ENCODE measurements at places on chromosomes 13 and 19.
A peak's percentile ranks its signal among the peaks of the same experiment; 100 is the strongest.

DNA sequence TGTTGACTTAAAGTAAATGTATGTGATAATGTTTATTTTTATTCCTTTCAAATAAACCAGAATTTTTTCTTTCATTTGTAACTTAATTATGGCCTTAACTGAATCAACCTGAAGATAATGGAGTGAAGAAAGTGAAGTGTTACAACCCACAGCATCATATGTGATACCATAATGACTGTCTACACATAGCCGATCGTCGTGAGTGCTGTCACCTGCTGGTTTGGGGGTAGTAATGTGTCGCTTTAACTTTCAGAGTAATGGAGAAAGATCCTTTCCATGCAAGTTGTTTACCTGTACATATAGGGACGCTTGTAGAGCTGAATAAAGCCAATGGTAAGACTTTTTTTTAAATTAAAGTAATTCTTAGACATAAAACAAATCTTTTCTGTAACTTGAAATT lies 9.9 kb downstream of the CDC16 start:
- no peak for DNase-seq

- no peak for DNase-seq
Observed at GRCh38 chr13:28641600-28641926, 17.4 kb upstream of the POMP start.

GRCh38 chr19:13034636-13035035 lies 39.4 kb downstream of the NFIX start:
- DNase-seq: no peak

DNA sequence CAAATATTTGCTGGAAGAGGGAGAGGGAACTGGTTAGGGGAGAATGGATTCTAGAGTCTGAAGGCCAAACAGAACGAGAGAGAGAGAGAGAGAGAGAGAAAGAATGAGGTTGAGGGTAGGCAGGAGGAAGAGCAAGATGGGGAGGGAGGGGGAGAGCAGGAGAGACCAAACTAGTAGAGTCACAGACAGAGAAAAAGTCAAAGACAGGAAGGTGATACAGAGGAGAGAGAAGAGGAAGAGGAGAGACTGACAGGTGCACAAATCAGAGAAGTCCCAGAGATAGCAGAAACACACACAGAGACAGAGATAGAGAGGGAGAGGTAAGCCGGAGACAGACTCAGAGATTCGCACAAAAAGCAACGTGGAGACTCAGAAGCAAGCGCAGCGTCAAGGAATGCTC lies 5.6 kb upstream of the CACNG6 start:
- no peak for DNase-seq

GRCh38 chr19:13841086-13841961 lies 35.6 kb upstream of the NANOS3 start:
- DNase-seq: no peak

GRCh38 chr13:46179491-46179908 lies 2.5 kb downstream of the LCP1 start:
- DNase-seq: peak; percentile 46

GRCh38 chr19:1975162-1975480 lies 34.1 kb downstream of the CSNK1G2 start:
- DNase-seq: no peak

DNA sequence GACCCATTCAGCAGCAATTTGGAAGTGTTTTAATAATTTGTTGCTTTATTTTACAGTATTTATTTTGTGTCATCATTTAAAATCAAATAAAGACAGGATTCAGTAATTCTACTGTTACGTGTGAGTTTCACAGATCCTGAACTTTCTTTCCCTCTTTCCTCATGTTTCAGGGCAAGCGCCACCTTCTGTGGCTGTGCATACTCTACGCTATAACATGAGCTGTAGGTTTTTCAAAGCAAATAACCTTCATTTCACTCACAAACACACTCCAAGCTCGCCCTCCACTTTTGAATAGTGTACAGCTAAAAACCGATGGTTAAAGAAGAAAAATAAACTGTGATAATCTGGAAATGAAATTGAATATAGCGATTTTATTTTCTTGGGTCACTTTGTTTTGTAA lies 753.3 kb downstream of the OLFM4 start:
- DNase-seq: no peak

DNA sequence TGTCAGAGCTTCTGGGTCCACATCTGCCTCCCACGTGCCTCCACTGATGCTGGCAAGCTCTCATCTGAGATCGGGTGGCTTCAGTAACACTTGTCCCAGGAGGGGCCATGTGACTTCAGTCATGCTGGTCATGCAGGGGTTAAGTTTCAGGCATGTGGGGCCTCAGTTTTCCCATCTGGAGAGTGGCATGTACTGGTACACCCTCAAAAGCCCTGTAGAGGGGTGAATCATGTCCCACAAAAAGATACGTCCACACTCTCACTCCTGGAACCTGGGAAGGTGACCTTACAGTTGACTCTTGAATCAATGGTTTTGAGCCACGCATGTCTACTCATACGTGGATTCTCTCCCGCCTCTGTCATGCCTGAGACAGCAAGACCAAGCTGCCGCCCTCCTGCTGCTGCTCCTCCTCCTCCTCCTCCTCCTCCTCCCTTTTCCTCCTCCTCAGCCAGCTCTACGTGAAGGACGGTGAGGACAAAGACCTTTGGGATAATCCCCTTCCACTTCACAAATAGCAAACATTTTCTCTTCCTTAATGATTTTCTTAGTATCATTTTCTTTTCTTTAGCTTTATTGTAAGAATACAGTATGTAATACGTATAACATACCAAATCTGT lies 53.7 kb downstream of the COMP start:
- DNase-seq: no peak

- DNase-seq: no peak
Observed at GRCh38 chr19:23071147-23071511, 45.7 kb upstream of the ZNF730 start.

DNA sequence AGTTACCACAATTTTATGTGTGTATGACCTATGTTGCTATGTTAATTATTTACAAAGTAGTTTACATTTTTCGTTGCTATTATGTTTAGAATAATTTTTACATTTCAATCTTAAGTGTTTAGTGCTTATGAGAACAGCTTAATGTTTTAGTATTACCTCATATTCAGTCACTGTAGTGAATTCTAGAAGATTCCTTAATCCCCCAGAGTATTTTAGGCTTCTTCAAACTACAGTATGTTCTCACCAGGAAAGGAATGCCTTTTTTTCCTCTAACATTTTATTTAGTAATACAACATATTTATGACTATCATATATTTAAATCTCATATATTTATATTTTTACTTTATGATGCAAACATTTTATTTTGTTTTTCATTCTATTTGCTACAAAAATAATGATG lies 612.1 kb upstream of the KLHL1 start:
- no peak for DNase-seq

GRCh38 chr13:102452836-102453235 lies 51.0 kb upstream of the FGF14 start:
- DNase-seq: no peak

GRCh38 chr13:44174769-44175425 lies 198.7 kb upstream of the SERP2 start:
- no peak for DNase-seq

GRCh38 chr13:49533591-49534269 lies 38.0 kb downstream of the PHF11 start:
- no peak for DNase-seq

GRCh38 chr19:58355908-58356765 lies 2.8 kb upstream of the A1BG start:
- DNase-seq: no peak

DNA sequence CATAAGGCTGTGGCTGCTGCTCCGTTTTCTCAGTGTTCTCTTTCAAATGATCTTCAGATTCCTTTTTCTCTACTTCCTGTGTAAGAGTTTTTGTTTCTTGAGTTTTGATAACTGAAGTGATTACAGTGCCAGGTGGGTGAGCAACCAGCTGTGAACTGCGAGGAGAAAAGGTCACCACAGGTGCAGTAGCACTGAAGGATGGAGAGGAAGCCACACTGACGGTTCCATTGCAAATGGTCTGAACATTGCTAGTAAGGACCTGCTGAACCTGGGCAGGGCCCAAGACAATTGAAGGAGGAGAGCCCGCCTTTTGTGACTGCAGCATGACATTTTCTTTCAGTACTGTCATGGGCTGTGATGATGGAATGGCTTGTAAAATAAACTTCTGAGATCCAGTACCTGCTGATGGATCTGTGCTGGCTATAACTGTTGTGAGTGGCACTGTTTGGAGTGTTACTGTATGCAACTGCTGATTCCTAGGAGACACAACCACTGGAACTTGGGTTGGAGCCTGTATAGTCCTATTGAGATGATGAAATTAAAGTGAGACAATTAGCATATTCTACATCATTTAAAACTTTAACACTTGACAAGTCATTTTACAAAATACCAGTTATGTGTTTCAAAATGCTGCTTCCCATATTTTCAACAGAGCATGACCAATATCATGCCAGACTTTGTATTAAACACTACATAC lies 85.5 kb downstream of the ELF1 start:
- no peak for DNase-seq

DNA sequence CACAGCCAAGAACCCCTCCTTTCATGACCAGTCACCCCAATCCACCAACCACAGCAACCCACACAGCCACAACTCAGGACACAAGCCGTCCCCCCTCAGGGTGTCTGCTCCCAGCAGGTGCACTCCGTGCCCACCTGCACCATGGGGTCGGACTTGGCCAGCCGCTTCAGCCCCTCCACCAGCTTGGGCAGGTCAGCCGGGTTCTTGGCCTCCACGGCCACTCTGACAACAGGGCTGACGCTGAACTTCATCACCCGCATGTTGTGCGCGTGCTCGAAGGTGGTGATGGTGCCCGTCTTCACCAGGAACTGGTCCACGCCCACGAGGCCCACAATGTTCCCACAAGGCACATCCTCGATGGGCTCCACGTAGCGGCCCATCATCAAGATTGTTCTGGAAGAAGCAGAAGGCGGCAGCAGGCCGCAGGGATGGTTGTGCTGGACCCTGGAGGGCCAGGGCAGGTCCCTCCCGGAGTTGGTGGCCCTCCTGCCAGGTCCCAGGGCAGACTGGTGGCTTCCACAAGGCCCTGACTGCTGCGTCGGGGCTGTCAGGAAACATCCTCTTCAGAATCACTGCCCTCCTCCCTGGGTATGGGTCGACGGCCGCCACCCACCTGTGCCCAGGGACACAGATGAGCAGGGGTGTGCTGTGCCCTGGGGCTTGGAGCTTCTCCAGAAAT lies 5.5 kb downstream of the EEF2 start:
- DNase-seq: no peak

DNA sequence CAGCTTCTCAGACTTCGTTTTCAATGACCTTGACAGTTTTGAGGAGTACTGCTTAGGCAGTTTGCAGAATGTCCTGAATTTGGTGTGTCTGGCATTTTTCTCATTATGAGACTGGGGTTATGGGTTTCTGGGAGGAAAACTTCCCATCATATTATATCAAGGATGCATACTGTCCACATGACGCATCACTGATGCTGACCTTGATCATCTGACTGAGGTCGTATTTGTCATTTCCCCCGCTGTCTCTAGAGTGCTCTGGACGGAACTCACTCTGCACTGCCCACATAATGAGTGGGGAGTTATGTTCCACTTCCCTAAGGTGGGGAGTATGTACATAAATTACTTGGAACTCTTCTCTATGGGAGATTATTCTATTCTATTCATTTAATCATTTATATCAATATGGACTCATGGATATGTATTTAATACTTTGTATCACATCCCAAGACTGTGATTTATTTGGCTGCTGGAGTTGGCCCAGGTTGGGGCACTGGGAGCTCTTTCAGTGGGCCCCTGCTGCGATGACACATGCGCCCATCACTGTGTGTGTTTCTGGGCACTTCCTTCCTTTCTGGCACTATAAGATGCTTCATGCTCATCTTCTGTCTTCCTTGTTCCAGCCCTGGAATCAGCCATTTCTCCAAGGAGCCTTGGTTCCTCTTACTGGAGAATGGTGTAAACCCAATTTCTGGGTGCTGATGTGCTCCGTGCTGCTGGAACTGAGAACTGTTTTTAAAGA lies 138.6 kb downstream of the MIPEP start:
- no peak for DNase-seq
